ENCODE measurements at places on chromosomes 13 and 19.

DNA sequence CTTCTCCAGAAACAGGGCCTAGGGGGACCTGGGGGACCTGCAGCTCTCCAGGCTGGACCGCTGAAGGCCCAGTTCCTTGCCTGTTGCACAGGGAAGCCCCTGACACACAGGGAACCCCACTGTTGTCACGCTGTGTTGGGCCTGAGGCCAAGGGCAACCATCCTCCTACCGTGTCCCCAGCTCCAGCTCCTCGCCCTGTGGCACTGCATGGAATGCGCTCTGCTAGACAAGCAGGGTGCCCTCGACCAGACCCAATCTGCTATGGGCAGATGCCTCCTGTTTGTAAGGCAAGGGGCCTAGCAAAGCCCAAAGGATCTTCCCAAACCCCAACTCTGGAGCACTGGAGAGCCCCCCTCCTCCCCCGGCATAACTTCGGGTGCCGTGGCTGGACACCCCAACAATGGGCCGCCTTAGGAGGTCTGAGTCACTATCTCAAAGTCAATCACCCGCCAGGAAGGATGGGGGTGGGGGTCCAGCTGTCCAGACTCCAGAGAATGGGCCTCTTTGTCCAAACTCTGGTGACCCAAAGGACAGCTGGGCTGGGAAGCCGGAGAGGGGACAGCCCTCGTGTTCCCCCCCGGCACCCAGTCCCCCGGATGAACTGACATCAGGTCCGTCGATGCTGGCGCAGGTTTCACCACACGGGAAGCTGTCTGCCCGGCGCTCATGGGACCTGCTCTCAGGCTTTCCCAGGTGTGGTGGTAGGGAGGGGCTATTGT lies 3.7 kb downstream of the BRSK1 start:
- no peak for DNase-seq

GRCh38 chr13:66562054-66562453 lies 668.1 kb downstream of the PCDH9 start:
- no peak for DNase-seq

DNA sequence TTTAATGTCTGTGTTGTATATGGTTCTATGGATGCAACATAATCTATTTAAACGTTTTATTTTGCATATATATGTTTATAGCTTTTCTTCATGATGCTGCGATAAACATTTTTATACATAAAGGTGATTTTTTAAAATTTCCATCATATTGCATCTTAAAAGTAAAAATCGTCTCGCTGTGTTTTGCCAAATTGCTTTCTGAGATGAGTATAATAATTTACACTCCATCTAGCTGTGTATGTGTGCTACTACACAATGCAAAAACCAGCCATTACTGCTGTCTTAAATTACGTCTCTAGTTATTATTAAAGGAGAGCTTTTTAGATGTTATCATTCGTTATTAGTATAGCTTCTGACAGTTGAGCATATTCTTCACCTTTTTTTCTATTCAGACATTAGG lies 37.2 kb downstream of the METTL21C start:
- no peak for DNase-seq

DNA sequence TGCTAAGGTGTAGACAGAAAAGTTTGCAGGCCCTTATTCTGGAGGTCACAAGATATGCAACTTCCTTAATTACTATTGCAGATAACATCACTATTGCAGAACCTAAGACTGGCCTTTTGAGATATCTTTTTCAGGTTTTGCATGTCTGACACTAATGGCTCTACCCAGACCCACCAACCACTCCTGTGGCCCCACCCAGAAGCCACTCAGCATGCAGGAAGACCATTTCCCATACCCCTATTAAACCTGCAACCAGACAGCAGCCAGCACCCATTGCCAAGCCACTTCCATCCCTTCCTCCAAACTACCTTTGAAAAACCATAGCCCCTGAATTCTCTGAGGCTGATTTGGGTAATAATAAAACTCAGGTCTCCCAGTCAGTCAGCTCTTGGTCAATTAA lies 297.6 kb downstream of the SLITRK6 start:
- DNase-seq: no peak

DNA sequence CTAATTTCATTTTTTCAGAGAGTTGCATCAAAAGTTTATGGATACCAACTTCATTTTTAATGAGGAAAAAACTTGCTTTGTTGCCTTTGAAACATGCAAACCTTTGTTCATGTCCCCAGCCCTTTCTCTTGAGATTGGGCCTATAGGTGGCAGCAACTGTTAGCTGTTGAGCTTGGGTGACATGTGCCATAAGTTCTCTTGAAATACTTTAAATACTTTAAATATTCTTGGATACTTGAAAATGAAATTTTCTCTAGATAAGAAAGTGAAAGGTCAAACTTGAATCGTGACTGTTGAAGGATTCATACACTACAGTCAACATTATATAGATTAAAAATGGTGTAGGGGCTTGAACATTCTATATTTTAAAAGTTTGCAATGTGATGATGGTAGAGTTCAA lies 294.9 kb downstream of the NDFIP2 start:
- DNase-seq: peak; percentile 38

DNA sequence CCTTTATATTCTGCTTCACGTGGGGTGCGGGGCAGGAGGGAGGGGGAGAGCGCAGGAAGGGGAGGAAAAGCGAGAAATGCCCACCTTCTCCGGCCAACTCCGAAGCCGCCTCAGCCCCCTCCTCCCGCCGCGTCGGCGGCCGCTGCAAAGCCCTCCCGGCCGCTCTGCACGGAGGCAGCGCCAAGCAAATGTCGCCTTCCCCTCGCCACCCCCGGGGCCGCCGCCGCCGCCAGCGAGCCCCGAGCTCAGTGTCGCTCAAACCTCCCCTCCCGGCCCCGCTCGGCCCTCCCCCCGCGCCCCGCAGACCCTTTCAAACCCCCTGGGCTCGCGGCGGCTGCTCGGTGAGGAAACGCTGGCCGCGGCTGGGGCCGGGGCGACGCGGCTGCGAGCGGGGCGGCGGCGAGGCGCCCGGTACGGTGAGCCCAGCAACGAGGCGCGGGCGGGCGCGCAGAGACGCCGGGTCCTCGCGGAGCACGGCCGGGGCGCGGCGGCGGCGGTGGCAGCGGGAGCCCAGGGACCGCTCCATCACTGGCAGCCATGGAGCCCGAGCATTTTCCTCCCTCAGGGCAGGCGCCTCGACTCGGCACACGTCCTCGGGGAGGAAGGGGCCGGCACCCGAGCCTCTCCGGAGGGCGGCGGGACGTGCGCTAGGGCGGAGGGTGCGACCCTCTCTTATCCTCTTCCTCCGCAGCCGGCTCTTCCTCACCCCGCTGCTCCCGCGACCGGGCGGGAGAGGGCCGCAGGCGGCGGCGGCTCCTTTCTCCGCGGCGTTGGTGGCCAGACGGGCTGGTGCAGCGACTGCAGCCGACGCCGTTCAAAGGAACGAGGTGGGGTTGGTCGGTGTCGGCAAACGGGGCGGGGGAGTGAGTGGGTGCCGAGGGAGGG lies 463 bp upstream of the TSC22D1 start:
- peak; percentile 47 for DNase-seq

All from left colon (tissue), 2 donors.